ENCODE measurements at places on chromosomes 13 and 19.

- DNase-seq = no peak
Measured at GRCh38 chr13:96397807-96398206, 307.9 kb downstream of the HS6ST3 start.

- DNase-seq = no peak
Measured at GRCh38 chr19:17121736-17122293, 46.2 kb downstream of the MYO9B start.

- DNase-seq = no peak
Measured at GRCh38 chr13:103283451-103283820, 217.2 kb upstream of the SLC10A2 start.

DNA sequence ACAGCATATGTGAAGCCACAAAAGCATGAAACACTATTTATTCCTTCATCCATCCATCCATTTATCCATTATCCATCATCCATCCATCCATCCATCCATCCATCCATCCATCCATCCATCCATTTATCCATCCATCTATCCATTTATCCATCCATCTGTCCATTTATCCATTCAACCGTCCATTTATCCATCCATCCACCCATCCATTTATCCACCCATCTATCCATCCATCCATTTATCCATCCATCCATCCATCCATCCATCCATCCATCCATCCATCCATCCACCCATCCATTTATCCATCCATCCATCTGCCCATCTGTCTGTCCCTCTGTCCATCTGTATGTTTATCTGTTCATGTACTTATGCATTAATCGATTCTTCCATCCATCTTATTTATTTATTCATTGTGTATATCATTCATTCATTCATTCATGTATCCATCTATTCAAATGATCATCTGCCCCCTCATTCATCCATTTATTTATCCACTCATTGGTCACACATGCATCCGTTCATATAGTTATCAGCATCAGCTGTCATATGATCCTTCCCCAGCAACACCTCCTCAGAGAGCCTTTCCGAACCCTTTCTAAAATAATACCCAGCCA lies 7.0 kb upstream of the MYH14 start:
- DNase-seq = no peak

DNA sequence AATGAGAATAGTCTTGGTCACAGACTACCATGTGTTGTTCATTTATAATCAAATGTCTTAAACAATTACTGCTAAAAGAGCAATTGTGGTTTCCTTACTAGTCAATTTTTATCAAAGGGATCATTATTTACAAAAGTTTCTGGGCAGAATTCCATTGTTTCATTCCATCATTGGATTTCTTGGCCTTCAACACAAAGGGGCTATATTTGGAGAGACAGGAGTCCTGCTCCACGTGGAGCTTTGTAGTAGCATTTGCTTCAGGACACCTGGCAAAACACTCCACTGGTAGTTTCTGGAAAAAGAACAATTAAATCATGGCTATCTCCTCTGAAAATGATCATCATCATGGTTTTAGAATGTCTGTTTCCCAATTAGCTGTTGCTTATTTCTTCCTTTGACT lies 22.3 kb upstream of the STARD13 start:
- DNase-seq = no peak

DNA sequence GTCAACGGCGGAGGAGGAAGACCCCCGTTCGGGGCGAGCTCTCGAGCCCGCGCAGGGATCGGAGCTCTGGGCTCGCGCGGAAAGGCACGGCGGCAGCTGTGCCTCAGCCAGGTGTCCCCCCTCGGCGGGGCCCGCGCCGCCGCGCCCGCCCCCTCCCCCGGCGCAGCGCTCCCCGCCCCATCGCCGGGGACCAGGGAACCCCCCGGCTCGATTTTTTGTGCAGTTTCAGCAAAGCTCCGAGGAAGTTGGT lies 110.0 kb downstream of the KCNRG start:
- DNase-seq = no peak

- DNase-seq = peak; percentile 83
Measured at GRCh38 chr13:19782049-19782726, 557 bp downstream of the PSPC1 start.

- DNase-seq = no peak
Measured at GRCh38 chr19:6587093-6587820, 3.7 kb downstream of the CD70 start.

DNA sequence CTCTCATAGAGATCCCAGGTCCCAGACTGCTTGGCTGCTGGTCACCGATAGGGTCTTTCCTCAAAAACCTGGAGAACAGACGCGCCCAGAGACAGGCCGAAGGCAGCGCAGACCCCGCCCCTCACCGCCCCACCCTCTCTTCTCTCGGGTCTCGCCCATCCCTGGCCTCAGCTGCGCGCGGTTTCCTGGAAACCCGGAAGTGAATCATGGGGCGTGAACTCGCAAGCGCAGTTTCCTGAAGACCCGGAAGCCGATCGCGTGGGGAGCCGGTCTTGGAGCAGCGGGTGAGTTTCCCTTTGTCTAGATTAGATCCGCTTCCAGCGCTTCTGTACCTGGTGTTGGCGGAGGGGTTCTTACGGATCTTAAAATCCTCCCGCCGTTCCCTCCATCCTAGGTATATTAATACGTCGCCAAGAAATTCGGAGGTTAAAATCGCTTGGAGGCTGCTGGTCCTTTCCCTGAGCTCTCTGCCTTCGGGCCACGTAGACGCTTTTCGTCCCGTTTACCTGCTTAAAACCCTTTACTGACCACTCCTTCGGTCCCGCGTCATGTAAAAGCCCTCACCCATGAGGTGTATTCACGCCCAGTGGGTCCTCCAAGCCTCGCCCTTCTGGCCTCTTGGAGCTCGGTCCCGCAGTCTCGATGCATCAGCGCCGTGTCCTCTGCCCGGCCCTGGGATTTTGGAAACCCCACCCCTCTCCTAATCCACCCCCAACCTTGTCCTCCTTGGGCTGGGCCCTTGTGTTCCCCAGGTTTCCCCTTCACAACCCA lies at the start of gene ZNF578:
Gene ZNF578 (plus strand): TSS at position 230 of the 771 bp plus-strand sequence. CDS start 48,293 bp downstream, outside the sequence.
- peak; percentile 92 for DNase-seq

DNA sequence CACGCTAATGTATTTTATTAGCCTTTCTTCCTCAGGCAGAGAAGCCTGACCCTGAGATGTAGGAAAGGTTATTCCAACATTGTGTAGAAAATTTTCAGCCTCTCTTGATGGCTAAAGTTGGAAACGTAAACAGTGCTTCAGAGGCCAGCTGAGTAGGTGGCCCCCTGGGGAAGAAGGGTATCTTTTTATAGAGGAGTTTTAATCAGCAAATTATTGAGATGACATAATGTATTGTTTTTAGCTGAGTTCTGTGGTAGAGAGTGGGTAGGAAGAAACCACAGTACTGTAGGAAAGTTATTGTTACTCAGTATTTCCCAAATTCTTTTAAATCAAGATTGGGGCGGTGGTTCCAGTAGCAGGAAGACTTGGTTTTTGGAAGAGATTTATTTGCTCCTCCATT lies 268.8 kb downstream of the DLEU7 start:
- no peak for DNase-seq

DNA sequence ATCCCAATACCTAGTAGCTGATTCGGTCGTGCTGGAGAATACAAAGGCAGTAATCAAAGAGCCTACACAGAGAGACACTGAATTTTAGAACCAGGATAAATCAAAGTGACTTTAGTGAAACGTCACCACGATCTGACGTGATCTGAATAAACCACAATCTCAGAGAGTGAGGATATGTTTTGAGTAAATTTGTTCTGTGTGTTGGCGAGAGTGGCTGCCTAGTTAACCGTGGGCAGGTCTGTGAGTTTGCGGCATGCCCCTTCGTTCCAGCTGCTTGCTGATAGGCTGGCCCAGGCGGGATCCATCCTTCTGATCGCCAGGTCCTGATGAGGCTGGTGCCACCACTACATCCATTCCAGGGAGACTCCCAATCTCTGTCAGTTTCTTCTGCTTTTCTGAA lies 40.4 kb downstream of the LRCH1 start:
- DNase-seq = no peak

DNA sequence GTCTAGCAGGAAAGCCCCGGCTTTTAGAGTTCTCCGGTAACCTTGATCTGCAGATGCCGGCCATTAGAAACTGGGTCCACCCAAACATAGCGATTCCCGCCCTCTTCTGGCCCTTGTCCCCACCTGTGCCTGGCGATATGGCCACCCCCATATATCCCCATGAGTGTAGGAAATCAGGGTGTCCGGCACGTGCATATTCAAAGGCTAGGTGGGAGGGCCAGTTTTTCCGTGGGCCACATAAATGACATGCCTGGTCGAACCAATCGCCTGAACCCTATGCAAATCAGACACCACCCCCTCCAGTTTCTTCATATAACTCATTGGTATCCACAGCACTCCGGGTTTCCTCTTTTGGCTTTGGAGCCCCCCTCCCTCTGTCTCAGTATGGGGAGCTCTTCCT lies 37.4 kb downstream of the ERICH4 start:
- DNase-seq = no peak

GRCh38 chr19:17460372-17461230 lies at the start of gene NXNL1:
Gene NXNL1, minus strand, starts transcription at chr19:17460926. Its CDS starts 57 bp downstream, at chr19:17460869.
- no peak for DNase-seq

DNA sequence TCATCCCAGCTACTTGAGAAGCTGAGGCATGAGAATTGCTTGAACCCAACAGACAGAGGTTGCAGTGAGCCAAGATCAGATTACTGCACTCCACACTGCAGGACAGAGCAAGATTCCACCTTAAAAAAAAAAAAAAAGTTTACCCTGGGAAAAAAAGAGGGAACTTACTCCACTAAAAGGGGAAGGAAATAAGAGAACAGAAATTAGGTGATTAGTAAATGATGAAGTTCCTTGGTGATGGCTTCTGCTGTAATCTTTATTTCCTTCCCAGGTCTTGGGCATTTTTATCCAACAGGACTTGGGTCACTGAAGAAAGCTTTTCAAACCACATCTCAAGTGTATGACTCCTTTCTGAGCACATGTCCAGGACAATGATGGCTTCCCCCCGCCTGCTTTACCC lies 9.3 kb downstream of the ZNF780A start:
- DNase-seq = no peak

GRCh38 chr13:74040200-74040599 lies 94.0 kb downstream of the KLF12 start:
- DNase-seq = peak; percentile 60

DNA sequence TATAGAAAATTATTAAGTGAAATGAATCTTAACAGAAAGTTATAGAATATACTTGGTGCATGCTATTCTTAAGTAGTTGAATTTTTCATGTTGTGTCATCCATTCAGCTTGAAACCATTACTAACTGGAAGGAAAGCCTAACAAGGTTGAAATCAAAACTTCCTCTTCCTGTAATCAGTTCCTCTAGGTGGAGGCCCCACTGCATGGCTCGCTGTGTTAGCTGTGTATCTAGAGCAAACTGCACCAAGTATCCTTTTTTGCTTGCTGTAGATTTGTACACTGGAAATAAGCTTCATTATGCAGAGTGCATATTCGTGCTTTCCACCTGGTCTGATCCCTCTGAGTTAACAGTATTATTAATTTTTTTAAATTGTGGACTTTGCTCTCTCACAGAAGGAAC lies 1146.1 kb downstream of the EFNB2 start:
- DNase-seq = no peak

GRCh38 chr19:41637484-41637883 lies 10.6 kb upstream of the CEACAM4 start:
- no peak for DNase-seq

GRCh38 chr13:110300090-110300815 lies 6.7 kb downstream of the COL4A1 start:
- no peak for DNase-seq

DNA sequence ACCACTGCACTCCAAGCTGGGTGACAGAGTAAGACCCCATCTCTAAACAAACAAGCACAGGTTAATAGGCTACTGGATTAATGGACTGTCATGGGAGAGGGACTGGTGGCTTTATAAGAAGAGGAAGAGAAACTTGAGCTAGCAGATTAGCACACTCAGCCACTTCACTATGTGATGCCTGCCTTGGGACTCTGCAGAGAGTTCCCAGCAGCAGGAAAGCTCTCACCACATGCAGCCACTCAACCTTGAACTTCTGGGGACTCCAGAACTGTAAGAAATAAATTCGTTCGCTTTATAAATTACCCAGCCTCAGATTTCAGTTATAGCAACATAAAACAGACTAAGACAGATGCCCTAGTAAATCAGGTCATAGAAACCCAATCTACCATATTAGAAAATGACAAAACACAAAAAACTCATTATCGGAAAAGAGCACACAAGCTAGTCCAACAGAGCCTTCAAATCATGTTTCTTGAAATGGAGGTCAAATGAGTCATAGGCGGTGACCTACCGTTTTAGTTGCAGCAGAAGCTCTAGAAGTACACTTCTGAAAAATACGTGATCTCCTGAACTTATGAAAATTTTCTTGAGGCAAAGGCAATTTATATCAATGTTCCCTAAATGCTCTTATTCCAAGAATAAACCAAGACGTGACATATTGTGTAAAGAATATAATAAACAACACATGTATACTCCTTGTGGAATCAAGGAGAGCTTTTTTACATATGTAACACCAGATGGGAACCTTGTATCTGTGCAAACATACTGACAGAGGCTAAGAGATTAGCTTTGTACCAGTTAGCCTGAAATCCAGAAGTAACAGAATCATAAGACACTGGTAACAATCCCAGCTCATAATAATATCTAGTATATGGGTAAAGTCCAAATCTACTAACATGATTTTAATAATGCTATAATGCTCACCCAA lies 340.9 kb upstream of the SGCG start:
- DNase-seq = no peak

GRCh38 chr13:36421447-36421846 lies 10.8 kb upstream of the CCNA1 start:
- DNase-seq = no peak

GRCh38 chr13:51000571-51001260 lies 91.1 kb downstream of the RNASEH2B start:
- DNase-seq = peak; percentile 91

DNA sequence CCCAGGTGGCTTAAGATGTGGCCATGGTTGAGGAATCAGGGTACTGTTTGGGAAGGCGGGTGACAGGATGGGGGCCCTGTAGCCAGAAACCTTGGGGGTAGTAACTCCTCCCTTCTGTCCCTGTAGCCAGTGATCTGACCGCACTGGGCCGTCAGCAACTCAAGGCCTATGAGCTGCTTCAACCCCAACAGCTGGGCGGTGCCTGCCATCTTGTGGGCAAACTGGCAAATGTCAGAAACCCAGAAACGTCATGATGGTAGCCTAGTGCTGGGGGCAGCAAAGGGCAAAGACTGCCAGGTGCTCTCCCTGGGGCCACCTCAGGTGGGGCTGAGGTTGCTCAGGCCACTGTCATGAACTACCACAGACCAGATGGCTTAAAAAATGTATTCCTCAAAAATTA lies 3.5 kb downstream of the COPE start:
- no peak for DNase-seq

GRCh38 chr13:49443357-49443703 lies 534 bp downstream of the CAB39L start:
- DNase-seq = no peak

DNA sequence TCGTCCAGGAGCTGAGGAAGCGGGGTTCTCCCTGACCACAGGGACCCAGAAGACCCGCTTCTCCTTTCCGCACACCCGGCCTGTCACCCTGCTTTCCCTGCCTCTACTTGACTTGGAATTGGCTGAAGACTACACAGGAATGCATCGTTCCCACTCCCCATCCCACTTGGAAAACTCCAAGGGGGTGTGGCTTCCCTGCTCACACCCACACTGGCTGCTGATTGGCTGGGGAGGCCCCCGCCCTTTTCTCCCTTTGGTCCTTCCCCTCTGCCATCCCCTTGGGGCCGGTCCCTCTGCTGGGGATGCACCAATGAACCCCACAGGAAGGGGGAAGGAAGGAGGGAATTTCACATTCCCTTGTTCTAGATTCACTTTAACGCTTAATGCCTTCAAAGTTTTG lies 18.9 kb downstream of the VASP start:
- no peak for DNase-seq

GRCh38 chr13:80473695-80474094 lies 132.8 kb upstream of the SPRY2 start:
- DNase-seq = no peak

Data from right forelimb (tissue), 1 donor.